ENCODE measurements at places on chromosomes 7 and 10. TPM values are rescaled to one million over a fixed set of nuclear protein-coding genes. Genes with fewer than 3 reads are reported as not detected.

DNA sequence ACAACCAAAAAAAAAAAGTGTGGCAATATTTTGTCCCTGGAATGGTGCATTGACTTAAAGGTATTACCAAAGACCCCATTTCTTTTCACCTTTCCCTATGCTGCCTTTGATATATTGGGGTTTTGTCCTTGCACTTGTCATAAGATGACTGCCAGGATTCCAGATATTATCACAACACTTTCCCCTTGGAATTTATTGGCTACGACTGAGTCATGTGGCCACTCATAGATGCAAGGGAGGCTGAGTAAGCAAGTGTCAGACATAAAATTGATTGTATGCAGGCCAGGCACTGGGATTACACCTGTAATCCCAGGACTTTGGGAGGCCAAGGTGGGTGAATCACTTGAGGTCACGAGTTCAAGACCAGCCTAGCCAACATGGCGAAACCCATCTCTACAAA is 83.6 kb downstream of the PPP1R3C start:
- no peaks in the 10 kb centered on the region for H3K27me3 ChIP-seq
- no peaks in the 10 kb centered on the region for H3K4me1 ChIP-seq
- H3K36me3 ChIP-seq: no peaks in the 10 kb centered on the region
- no peak overlapping the region for H3K4me3 ChIP-seq
- no peak for DNase-seq

DNA sequence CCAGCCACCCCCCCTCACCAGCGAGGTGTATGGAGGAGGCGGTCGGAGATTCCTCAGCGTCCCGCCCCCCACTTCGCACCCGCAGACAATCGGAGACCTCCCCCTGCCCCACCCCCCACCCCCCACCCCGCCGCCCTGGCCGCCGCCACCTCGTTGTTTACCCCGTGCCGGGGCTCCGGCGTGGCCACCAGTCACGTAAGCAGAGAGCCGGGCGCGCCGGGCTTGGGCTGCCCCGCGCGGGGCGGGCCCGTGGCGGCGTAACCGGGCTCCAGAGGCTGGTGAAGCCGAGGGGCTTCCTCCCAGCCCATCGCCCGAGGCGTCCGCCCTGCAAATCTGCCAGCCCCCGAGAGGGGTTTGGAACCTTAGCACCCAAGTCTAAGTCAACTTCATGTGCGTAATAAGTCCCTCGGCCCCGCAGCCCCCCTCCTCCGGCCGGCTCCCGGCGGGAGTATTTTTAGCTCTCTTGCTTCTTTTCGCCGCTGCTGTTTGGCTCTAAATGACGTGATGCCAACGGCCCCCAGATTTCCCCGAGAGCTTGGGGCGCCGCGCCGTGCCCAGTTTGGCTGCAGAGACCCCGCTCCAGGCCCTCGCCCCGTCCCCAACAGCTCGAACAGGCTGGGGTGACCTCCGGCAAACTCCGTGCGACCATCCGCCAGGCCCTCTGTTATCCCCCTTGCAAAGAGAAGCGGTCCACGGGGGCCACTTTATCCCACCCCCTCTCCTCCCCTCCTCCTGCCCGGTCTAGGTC is 2.7 kb downstream of the MXI1 start:
- H3K4me1 ChIP-seq: peaks cover 10% of the 10 kb centered on the region
- H3K36me3 ChIP-seq: no peaks in the 10 kb centered on the region
- peak overlapping the region; percentile 95 for H3K27ac ChIP-seq
- H3K4me3 ChIP-seq: peak overlapping the region; percentile 74
- H3K27me3 ChIP-seq: no peaks in the 10 kb centered on the region

- H3K27me3 ChIP-seq: no peaks in the 10 kb centered on the region
- H3K36me3 ChIP-seq: no peaks in the 10 kb centered on the region
- no peaks in the 10 kb centered on the region for H3K4me1 ChIP-seq
- no peak for DNase-seq
Measured at GRCh38 chr10:127619546-127620325, 70.6 kb downstream of the NPS start.

- H3K4me1 ChIP-seq: peaks cover 42% of the 10 kb centered on the region
- H3K36me3 ChIP-seq: no peaks in the 10 kb centered on the region
- no peak overlapping the region for H3K4me3 ChIP-seq
- H3K27ac ChIP-seq: peak overlapping the region; percentile 95
- no peaks in the 10 kb centered on the region for H3K27me3 ChIP-seq
Measured at GRCh38 chr10:3807211-3807927, 22.4 kb upstream of the KLF6 start.

DNA sequence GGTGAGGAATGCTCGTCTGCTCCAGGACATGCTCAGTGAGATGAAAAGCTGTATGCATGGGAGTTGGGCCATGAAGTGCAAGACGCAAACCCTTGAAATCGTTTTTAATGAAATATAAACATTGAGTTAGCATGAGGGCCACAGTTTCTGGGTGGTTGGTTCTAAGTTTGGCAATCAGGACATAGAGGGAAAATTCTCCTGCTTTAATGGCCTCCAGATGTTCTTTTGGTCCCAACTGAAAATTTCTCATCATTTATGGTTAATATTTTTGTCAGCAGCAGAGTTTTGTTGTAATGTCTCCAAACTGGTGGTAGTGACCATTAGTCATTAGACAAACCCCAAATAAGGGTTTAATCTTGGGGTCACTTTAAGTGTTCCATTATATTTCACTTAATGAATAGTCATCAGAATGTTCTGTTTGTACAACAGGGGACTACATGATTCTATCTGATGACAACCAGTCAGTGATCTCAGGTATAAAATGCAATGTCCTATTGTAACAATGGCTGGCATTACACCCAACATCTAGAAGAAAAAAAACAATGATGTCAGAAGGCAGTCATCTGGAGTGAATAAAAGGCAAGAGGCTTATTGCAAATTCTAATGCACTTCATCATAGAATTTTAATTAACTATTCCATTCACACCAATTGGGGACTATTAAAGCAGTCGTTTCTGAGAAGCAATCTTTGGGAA is 197.4 kb downstream of the JCAD start:
- peaks cover 53% of the 10 kb centered on the region for H3K4me1 ChIP-seq
- H3K4me3 ChIP-seq: no peak overlapping the region
- no peak for DNase-seq
- H3K36me3 ChIP-seq: no peaks in the 10 kb centered on the region
- peak overlapping the region; percentile 59 for H3K27ac ChIP-seq

DNA sequence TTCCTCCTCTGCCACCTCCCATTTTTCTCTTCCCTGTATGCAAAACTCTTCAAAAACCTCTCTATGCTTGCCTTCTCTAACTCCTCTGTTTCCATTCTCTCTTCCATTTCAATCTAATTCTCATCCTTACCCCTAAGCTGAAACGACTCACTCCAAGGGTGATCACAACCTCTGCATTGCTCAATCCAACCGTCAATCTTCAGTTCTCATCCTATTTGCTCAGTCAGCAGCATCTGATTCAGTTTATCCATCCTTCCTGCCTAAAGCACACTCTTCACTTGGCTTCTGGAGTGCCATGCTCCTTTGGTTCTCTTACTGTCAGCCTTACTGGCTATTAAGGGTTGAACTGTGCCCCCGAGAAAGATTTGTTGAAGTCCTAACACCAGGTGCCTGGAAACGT is 163.5 kb upstream of the NEBL start:
- DNase-seq: no peak
- H3K27ac ChIP-seq: no peak overlapping the region
- H3K27me3 ChIP-seq: no peaks in the 10 kb centered on the region

DNA sequence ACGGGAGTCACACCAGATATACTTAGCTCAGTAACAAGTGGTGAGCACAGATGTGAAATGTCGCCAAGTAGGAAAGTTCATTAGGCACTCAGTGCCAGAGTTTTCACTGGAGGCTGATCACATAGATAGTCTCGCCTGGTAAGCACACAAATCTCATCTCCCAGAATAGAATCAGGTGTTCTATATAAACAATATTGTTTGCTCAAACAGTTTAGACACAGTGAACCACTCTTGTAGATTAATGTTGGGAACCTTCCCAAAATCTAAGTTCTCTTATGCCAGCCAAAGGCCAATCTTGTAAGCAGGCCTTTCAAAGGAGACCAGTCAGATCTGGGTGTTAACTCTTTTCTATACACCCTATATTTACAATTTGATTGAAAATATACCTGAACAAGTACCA is 716.5 kb upstream of the GRM3 start:
- H3K4me1 ChIP-seq: no peaks in the 10 kb centered on the region
- no peak overlapping the region for H3K27ac ChIP-seq
- DNase-seq: no peak
- H3K27me3 ChIP-seq: no peaks in the 10 kb centered on the region
- H3K36me3 ChIP-seq: no peaks in the 10 kb centered on the region

DNA sequence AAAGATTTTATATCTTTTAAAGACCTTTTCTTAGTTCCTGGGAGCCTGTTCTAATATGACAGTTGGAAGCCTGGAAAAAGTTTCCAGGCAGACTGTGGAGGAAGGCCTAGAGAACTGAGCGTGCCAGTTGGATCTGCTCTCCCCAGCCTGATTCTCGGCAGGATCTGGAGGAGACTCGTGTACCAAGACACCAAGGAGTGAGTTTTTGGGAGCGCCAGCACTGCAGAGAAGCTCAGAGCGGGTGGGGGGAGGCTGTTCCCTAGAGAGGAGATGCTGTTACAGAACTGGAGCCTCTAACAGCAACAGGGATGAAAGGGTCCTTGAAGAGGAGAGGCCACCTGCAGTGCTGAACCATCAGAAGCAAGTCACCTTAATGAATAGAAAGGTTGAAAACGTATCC is 52.9 kb downstream of the LYZL2 start:
- H3K27me3 ChIP-seq: no peaks in the 10 kb centered on the region
- peaks cover 10% of the 10 kb centered on the region for H3K4me1 ChIP-seq
- no peak for DNase-seq
- H3K36me3 ChIP-seq: no peaks in the 10 kb centered on the region
- no peak overlapping the region for H3K4me3 ChIP-seq
- no peak overlapping the region for H3K27ac ChIP-seq

- no peaks in the 10 kb centered on the region for H3K27me3 ChIP-seq
- peak overlapping the region; percentile 35 for H3K27ac ChIP-seq
- no peaks in the 10 kb centered on the region for H3K36me3 ChIP-seq
- no peak for DNase-seq
- H3K4me1 ChIP-seq: peaks cover 20% of the 10 kb centered on the region
Measured at GRCh38 chr10:61974601-61975390, 73.3 kb downstream of the ARID5B start.

- no peak for DNase-seq
- no peak overlapping the region for H3K4me3 ChIP-seq
- H3K27ac ChIP-seq: no peak overlapping the region
Measured at GRCh38 chr7:134478707-134479106, 19.8 kb upstream of the AKR1B1 start.

DNA sequence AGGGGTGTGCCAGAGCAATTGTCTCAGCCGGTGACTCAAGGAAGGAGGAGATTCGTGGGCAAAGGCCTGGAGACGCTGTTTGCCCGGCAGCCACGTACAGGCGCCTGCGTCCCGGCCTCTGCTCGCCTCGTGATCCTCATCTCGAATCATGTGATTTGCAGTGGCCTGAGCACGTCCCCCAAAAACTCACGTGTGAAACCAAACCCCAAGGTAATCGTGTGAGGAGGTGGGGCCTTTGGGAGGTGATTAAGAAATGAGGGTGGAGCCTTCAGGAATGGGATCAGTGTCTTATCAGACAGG is 226.8 kb downstream of the TCERG1L start:
- H3K4me3 ChIP-seq: no peak overlapping the region
- no peaks in the 10 kb centered on the region for H3K27me3 ChIP-seq
- no peaks in the 10 kb centered on the region for H3K36me3 ChIP-seq
- no peak for DNase-seq
- H3K27ac ChIP-seq: no peak overlapping the region

- H3K4me3 ChIP-seq: no peak overlapping the region
- H3K36me3 ChIP-seq: no peaks in the 10 kb centered on the region
- no peaks in the 10 kb centered on the region for H3K4me1 ChIP-seq
- no peak overlapping the region for H3K27ac ChIP-seq
- H3K27me3 ChIP-seq: peaks cover 4% of the 10 kb centered on the region
Measured at GRCh38 chr7:121576148-121576917, 180.2 kb upstream of the FAM3C start.

GRCh38 chr7:70578131-70578530 is 553.8 kb upstream of the GALNT17 start:
- no peaks in the 10 kb centered on the region for H3K27me3 ChIP-seq
- no peaks in the 10 kb centered on the region for H3K36me3 ChIP-seq
- no peak overlapping the region for H3K4me3 ChIP-seq
- no peak for DNase-seq

ARHGAP22 gene
- total RNA-seq: 1.7 TPM

OR6V1 gene
- not detected for total RNA-seq

MRLN gene
- not detected for total RNA-seq

MBL2 gene
- not detected for total RNA-seq

NUTM2D gene
- total RNA-seq: 4.1 TPM

PLEKHS1 gene
- total RNA-seq: 0.82 TPM

FBXL13 gene
- 0.56 TPM for total RNA-seq

KIAA1217 gene
- total RNA-seq: 66.8 TPM

DNAAF5 gene
- total RNA-seq: 27.5 TPM

SPDYE1 gene
- total RNA-seq: not detected

All from esophagus squamous epithelium (tissue), 5 donors.